Activated CD8-positive, alpha-beta memory T cell treated with anti-CD3 and anti-CD28 coated beads, Interleukin-2, amount 50 U/mL, for 4 hours (primary cell): ENCODE measurements at places on chromosomes 1 and 21.

DNA sequence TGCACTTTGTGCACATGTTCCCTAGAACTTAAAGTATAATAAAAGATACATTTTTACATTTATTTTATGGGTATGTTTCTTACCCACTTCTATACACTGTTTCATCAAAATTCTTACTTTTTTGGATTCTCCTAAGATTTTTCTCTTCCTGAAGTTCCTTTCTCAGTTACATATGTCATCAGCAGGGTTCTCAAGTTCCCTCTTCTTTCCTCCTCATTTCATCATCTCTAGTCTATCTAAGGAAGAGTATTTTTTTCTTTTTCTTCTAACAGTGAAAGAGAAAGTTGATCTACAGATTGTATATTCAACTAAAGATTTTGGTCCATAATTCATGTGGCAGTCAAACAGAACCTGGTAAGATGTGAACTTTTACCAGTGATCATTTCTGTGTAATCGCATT lies 41.2 kb upstream of the CYYR1 start:
- no peak for DNase-seq

GRCh38 chr1:167221738-167222610 lies 1.3 kb downstream of the POU2F1 start:
- peak; percentile 59 for DNase-seq

DNA sequence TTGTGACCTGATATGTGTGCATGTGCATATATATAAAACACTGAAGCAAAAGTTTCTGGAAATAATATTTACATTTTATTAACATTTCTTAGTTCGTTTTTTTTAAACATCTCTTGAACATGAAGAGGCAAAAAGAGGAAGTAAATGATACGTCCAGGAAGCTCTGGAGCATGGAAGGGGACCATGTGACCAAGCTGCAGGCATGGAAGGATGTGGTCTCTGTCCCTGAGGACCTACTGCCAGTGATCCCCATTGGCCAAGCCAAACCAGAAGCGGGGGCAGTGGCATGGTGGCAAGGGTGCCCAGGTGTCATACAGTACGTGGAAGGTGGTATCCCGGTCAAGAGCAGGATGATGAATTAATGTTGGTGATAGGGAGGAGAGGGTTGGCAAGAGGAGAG lies 268.3 kb upstream of the PROX1 start:
- no peak for DNase-seq

DNA sequence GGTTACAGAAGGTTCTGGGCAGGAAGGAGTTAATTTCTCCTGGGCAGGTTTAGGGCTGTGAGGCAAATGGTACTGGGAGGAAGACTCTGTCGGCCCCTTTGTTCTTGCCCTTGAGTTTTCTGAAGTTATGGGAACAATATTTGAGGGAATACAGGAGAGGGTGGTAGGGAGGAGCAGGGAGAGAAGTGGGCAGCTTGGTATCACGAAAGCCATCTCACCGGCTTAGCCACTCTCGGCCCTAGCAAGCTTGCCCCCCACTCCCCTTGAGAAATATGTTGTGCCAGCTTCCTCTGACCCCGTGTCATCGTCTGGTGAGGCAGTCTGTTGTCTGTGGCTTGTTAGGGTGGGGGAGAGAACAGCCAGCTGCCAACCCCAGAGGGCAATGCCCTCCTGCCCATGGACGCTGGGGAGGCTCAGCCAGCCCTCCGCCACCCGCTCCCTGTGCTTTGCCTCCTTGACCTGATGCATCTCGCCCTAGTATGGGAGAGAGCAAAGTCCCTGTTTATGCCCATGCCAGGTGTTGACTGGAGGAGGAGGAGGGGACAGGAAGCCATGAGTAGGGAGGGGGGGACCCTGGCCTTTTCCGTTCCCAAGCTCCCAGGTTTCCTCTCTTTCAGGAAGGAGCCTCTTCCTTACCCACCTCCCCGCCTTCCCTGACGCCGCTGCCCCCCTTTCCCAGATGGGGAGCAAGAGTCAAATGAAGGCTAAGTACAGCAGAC lies 1.2 kb downstream of the EFNA1 start:
- DNase-seq: no peak

DNA sequence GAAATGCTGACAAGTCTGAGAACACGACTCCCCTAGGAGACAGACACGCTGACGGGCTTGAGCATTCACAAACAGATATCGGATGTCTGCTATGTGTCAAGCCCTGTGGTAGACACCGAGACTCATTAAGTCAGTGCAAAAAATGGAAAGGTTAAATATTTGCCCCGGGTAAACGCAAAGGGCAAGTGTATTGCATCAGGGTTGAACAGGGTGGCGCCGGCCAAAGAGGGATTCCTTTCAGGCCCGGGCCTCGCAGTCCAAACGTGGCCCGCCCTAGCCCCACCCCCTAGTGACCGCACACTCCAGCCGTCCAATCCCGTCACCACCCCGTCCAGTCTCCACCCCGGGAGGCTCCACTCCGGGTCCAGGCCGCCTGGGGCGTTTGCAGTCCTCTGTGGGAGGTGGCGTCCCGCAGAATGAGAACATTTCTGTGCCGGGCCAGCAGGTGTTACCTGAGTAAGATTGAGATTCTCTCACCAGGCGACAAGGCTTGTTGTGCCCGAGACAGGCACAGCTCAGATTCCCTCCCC lies 16.3 kb upstream of the TMEM9 start:
- peak; percentile 67 for DNase-seq

DNA sequence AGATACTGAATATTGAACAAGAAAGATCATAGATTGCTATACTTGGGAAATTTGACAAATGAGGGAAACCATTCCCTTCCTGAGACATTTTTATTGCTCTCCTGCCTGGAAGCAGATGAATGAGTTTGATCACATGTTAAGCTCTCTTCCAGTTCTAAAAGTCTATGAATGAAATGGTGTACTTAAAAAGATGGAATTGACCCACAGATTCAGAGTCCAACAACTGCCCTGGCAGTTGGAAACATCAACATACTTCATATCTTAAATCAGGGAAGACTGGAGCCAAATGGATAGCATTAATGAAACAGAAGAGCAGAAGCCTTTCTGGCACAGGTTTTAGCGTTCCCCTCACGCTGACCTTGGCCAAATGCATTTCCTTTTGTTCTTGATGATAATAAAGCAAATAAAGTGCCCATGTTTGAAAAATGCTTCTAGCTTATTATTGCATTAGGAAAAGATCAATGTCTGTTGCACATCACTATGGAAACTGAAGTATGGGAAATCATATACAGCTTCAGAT lies 142.6 kb downstream of the ESRRG start:
- DNase-seq: no peak

DNA sequence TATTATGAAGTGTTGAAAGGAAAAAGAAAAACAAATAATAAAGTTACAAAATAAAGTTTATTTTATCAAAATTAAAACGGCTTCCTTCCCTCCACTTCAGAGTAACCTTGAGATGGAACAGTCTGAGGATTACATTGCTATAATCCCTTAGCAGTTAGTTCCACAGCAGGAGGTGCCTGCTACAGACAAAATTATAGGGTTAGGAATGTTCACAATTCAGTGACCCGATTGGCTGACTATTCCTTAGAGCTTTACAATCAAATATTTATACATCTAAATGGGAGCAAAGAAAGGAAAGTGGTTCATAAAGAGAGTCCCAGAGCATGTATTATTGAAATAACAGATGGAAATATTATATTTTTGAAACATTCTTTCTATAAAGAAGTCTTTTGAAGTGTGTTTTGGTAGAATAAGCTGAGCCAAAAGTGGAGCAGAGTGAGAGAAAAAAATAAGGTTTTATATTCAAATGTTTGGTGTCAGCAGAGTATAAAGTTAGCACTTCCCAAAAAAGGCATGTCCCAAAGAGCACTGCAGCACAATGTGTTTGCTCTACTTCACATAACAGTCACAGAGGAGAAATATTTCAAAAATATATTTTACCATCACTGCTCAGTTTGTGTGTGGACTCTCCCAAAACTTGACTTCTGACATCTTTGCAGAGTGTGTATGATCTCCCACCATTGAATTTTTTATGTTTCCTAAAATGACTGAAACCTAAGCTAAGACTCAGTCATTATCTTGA lies 71.4 kb upstream of the GORAB start:
- no peak for DNase-seq

DNA sequence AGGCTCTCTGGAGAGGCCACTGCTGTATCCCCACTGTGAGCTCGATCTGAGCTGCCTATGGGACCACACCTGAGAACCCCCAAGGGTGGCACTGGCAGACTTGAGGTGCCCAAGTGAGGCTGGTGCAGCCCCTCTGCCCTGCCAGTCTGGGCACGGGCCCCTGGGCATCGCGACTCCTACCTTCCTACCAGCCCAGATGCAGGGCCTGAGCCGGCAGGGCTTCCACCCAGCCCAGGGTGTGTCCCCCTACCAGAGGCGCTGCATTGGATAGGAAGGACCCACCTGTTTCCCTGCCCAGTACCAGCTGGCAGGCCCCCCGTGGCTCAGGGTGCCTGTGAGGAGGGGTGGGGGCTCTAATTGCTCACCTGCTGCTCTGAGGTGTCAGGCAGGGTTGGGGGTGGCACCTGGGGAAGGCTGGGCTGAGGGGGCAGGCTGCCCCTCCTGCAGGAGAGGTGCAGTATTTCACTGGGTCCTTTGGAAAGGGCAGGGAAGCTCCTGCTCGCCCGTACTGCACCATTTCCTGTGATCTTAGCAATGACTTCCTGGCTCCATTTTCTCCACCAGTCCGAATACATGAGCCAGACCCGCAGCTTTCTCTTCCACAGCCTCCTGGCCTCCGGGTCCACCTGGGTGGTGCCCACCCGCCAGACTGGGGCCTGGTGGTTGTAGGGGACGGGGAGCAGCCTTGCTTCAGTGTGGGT lies 11.8 kb downstream of the TP73 start:
- DNase-seq: no peak

GRCh38 chr1:22971161-22971560 lies 1.5 kb downstream of the LACTBL1 start:
- no peak for DNase-seq

- no peak for DNase-seq
Measured at GRCh38 chr1:68232289-68233148, at the start of gene WLS. WLS (minus strand) TSS chr1:68232523; CDS start chr1:68232299, 224 bp downstream.

GRCh38 chr21:31282095-31282709 lies 61.9 kb downstream of the TIAM1 start:
- no peak for DNase-seq

- DNase-seq: no peak
Measured at GRCh38 chr1:96643519-96643918, 78.1 kb upstream of the PTBP2 start.

GRCh38 chr1:202968351-202968750 lies 1.3 kb upstream of the CYB5R1 start:
- DNase-seq: no peak

GRCh38 chr21:25453524-25453923 lies 153.8 kb downstream of the MRPL39 start:
- no peak for DNase-seq
